ENCODE measurements at places on chromosomes 1 and 21.

DNA sequence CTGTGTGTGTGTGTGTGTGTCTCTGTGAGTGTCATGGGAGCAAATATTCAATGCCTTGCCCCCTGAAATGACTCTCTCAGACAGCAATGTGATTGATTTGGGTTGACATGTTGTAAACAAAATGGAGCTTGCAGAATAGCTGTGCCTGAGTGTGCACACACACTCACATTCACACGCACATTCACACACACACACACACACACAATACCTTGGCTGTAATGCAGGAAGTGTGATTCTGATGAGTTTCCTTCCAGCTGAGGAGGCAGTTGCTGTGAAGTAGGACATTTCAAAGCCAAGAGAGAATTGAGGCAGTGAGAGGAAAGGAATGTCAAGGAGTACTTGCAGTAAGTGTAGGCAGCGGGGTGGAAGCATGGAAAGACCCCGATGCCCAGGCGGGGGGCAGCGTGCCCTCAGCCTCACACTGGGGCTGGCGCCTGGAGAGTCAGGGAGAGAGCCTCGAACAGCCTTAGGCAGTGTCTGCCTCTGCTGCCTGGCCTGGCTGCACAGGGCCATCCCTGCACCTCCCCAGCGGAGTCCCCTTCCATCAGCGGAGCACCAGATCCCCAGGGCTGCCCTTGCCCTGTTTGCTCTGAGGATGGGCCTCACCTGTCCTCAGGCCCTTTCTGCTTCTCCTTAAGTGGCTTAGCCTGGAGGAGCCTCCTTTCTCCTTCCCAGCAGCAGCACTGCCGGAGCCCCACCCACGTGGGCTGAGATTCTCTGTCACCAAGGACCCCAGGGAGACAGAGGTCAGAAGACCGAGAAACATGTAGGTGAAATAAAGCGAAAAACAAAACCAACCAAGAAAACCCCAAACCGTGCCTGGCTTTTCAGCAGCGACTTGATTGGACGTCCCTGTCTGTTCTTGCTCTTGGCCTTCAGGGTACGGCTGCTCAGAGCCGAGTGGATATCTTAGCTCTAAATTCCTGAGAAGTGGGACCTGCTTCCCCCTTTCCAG, 9.2 kb downstream of the VASH2 start:
- peaks cover 96% of the 10 kb centered on the region for H3K36me3 ChIP-seq
- H3K4me3 ChIP-seq = no peak overlapping the region
- no peak for DNase-seq
- H3K27ac ChIP-seq = no peak overlapping the region
- peaks cover 3% of the 10 kb centered on the region for H3K4me1 ChIP-seq

DNA sequence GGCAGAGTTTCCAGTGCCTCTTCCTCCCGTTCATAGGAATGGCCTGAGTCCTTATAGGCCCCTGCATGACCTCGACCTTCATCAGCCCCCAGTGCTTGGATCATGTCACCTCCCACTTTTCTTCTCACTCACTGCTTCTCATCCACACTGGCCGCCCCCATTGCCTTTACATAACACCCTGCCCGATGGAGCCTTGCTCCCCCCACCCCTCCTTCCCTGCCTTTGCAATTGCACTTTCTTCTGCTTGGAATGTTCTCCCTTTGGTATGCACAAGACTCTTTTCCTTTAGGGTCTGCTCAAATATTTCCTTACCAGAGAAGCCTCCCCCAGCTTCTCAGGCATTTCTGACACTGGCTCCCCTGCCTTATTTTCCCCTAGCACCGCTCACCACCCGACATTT, 125.2 kb upstream of the KCNJ6 start:
- H3K27me3 ChIP-seq = no peaks in the 10 kb centered on the region
- no peaks in the 10 kb centered on the region for H3K36me3 ChIP-seq
- DNase-seq = peak; percentile 32
- no peaks in the 10 kb centered on the region for H3K4me1 ChIP-seq

DNA sequence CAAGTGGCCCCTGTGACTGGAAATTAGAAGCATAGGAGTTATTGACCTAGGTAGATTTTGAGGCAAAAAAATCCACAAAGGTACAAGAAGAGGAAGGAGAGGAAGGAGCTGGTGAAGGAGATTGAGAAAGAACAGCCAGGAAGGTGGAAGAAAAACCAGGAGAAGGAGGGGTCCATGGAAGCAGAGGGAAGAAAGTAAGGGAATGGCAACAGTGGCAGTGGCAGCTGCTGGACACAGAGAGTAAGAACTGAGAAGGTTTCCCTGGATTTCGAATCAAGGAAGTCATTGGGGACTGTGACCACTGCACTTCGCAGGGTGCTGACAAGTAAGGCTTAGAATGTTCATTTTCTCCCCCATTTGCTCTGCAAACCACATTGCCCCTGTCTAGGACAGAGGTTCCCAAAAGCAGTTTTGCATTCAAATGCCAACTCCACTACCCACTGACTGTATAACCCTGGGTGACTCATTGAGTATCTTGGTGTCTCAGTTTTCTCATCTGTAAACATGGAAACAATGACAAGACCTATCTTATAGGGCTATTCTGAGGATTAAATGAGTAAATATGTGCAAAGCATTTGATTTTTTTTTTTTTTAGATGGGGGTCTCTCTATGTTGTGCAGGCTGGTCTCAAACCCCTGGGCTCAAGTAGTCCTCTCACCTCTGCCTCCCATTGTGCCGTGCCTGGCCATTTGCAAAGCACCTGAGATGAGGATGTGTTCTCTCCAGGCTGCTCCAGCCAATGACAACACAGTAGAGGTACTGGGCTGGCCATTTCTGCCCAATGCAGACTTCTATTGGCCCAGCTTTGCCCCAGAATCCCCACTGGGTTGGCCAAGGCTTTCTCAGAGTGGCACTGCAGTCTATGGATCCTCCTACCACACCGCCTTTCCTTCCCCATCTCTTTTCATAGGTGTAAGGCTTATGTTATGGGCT, 9.3 kb upstream of the CAPN2 start:
- no peaks in the 10 kb centered on the region for H3K4me1 ChIP-seq
- no peaks in the 10 kb centered on the region for H3K36me3 ChIP-seq
- H3K4me3 ChIP-seq = no peak overlapping the region

DNA sequence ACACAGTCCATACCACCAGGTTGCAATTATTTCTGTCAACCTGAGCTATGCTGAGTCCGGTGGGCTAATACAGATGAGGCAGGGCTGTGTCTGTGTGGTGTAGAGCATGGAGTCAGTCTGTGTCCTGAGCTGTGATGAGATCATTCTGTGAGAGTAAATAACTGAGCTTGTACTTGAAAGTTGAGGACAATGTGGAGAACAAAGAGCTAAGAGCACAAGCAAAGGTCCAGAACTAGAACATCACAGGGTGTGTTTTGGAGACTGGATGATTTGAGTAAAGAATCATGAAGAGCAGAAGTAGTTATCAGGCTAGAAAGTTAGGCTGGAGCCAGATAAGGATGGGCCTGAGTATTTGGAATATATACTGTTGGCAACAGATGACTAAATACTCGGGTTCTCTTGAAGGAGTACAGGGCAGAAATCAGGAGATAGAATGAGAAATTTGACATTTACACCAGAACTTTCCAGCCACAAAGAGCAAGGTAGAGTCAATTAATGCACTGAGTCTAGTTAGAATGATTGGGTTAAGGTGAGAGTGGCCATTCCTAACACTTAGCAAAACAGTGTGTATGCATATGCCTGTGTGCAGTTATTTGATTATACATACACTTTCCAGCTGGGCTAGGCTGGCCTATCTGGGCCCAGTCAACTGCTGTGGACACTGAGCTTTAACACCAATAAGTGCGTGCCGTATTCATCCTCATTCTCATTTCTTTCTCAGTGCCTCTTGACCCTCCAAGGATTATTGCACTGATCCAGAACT, 48.8 kb downstream of the LEPR start:
- no peak overlapping the region for H3K27ac ChIP-seq
- H3K4me3 ChIP-seq = no peak overlapping the region
- H3K4me1 ChIP-seq = no peaks in the 10 kb centered on the region
- no peaks in the 10 kb centered on the region for H3K36me3 ChIP-seq

GRCh38 chr1:117076648-117077047, 16.5 kb downstream of the TTF2 start:
- no peaks in the 10 kb centered on the region for H3K4me1 ChIP-seq
- H3K36me3 ChIP-seq = peaks cover 68% of the 10 kb centered on the region
- no peak overlapping the region for H3K4me3 ChIP-seq
- no peak for DNase-seq
- no peak overlapping the region for H3K27ac ChIP-seq
- H3K27me3 ChIP-seq = no peaks in the 10 kb centered on the region

DNA sequence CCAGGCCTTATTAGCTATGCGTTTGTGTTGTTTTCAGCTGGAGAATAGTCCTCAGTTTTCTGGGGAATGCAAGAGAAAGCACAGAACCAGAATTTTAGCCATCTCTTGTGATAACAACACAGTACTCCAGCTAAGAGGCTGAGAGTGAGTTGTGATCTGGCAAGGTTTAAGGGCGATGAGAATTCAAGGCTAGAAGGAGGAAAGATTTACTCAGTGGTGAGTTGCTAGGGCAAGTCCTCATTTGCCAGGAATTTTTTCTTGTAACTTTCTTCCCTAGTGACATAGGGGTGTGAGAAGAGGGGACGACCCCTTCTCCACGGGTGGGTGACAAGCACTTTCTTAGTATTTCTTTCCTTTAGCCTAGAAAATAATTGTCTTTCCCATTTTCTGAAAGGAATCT, 53.2 kb downstream of the HHAT start:
- H3K27ac ChIP-seq = no peak overlapping the region
- no peaks in the 10 kb centered on the region for H3K4me1 ChIP-seq
- H3K4me3 ChIP-seq = no peak overlapping the region
- no peaks in the 10 kb centered on the region for H3K27me3 ChIP-seq
- H3K36me3 ChIP-seq = no peaks in the 10 kb centered on the region
- DNase-seq = no peak

All from H9 (cell line).